Cerebellar nuclear complex (tissue), 1 donor: ENCODE measurements at places on chromosomes 3 and 15.

DNA sequence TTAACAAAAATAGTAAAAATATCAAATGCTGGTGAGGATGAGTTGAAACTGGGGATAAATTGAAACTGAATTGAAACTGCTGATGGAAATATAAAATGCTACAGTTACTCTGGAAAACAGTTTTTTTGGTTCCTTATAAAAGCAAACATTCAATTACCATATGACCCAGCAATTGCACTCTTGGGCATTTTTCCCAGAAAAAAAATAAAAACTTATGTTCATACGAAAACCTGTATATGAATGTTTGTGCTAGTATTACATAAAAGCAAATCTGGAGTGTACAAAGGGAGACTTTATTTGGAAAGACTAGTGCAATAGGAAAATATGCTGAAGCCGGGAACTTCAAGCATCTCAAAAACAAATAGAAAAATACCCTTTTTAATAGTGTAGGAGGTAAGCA is 857.9 kb upstream of the CADM2 start:
- no peak for DNase-seq

GRCh38 chr3:41237907-41238306 is 38.6 kb downstream of the CTNNB1 start:
- no peak for DNase-seq

DNA sequence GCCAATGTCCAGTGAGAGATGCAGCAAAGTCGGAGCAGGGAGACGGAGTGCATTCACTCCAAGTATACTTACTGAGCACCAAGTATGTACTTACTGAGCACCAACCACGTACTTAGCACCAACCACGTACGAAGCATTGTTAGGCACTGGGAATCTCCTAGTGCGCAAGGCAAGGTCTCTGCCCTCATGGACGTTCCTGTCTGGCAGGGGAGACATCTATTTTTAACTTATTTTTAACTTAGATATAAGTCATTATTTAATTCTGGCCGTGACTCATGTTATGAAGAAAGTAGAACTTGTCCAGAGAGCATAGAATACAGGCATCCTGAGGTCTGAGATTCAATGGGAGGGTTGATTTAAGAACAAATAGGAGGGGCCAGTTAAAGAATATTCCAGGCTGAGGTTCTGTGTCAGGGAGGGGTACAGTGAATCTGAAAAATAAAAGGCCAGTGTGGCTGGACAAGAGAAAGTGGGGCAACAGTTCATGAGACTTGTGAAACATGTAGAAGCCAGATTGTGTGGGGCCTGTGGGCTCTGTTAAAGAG is 9.3 kb upstream of the LRRC31 start:
- no peak for DNase-seq

GRCh38 chr3:39978308-39978707 is 168.9 kb downstream of the MYRIP start:
- DNase-seq: peak; percentile 59

GRCh38 chr3:123018683-123019082 is 8.9 kb downstream of the SEMA5B start:
- DNase-seq: no peak

DNA sequence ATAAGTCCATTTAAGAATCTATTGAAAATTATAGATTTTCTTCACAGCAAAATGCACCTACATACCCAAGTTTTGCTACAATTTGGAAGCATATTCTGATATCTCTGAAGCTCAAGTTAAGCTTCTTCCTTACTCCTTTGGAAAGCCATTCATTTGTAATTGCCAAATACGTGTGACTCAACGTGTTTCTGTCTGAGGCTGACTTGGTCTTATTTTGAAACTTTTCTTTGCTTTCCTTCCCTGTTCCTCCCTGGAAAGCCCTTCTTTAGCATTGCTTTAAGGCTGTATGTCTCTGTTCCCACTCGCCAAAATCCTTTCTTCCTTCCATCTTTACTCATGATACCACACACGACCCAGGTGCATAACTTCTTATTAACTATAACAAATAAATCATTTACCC is 232.0 kb downstream of the ZBBX start:
- DNase-seq: no peak

- no peak for DNase-seq
Observed at GRCh38 chr3:44016818-44017217, 224.9 kb upstream of the TOPAZ1 start.

GRCh38 chr3:112632596-112632995 is 8.3 kb downstream of the CCDC80 start:
- DNase-seq: no peak

DNA sequence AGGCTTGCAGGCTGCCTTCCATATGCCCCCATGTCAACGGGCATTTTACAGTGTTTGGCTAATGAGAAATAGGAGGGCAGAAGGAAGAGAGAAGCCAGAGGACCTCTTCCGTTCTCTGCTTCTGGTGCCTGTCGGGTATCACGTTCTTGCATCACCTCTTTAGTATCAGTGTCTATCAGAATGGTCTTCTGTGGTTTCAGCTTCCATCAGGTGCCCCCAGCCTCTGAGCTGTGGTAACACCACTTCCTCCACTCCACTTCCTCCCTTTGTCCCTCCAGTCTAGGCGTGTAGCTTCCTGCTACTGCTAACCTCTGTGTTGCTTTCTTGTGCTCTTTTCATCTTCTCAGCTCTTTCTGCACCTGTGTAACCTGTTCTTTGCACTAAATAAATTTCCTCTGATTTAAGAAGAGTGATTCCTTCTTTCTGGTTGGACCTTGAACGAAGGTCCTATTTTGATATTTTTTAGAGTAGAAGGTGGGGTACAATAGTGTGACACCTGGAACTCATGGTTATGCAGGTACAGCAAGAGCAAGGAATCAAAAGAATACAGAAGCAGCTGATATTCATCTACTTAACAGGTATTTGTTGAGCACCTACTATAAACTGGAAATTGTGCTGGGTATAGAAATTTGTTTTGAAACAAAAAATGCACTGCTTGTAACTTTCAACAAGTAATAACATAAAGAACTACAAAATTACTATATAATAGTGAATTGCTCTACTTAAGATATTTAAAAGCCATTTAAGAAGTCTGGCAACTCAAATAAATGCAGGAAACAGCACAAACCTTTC is 27.4 kb upstream of the FOXB1 start:
- no peak for DNase-seq

DNA sequence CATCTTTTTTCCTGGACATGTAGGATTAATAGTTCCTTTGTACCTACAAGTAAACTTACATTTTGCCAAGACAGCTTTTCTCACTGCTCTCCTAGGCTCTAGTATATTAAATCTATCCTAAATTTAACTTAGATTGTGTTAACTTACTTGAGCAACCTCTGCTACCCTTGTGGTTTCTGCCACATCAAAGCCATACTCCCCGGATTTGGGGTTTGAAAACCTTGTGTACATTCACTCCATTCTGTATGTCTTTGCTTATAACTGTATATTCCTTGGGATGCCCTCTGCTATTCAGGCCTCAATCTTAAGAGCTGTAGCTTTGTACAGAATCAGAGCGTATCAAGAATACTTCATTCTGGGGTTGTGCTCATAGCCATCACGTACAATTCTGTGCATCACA is 60.4 kb downstream of the ARIH1 start:
- DNase-seq: no peak

GRCh38 chr3:196662033-196662432 is 22.5 kb downstream of the NRROS start:
- no peak for DNase-seq

DNA sequence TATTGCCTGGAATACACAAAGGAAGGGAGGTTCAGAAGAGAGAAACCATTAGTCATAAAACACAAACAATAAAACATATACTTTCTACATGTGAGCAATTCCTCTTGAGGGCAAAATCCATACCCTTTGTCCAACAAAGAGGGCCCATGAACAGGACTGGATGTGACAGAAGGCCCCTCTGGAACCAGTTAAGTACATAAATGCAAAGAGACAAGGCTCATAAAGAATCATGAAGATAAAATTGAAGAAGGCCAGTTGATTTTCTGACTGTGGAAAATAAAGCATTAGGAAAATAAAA is 58.3 kb upstream of the CPOX start:
- DNase-seq: no peak

- no peak for DNase-seq
Observed at GRCh38 chr15:71295603-71296314, 180.5 kb downstream of the THSD4 start.

DNA sequence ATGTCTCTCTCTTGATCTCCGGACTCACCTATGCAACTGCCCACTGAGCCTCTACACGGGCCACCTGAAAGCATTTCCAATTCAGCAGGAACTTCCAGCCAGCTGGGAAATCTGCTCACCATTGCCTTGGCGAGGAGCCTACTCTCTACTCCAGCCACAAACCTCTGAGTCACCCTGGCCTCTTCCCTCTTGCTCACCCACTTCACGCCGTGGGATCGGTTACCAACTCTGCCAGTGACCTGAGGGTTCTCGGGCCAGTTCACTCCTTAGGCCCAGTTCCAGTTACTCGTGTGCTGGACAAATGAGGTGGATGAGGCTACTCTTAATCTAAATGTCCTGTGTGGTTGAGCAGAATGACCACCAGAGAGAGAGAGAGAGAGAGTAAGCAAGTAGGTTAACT is 70.1 kb downstream of the CEMIP start:
- no peak for DNase-seq

GRCh38 chr3:29226706-29227105 is 54.2 kb upstream of the RBMS3 start:
- no peak for DNase-seq

DNA sequence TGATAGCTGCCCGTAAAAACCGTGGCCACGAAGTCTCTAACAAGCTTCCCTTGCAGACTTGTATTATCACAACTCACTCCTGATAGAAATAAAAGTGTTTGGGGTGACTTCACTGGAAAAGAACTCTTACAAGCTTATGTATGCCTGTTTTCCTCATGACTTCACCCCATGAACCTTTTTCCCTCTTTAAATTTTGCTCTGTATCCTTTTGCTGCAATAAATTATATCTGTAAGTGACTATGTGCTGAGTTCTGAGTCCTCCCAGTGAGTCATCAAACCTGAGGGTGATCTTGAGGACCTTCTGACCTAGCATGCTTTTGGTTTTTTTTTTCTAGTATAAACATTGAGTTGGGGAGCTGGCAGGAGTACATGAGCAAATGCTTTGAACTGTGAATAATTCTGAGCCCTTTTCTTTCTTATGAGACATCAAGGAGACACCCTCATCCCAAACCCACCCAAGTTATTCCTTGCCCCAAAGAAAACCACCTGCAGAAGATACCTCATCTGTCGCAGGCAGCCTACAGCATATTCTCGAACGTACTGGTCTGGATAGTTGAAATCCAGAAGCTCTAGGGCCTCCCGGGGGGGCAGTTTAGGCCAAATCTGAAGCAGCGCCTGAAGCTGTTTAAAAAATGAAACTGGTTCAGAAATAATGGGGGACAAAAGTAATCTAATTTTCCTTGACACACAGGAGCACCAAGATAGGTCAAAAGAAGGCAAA is 85.9 kb downstream of the FAIM start:
- DNase-seq: no peak

DNA sequence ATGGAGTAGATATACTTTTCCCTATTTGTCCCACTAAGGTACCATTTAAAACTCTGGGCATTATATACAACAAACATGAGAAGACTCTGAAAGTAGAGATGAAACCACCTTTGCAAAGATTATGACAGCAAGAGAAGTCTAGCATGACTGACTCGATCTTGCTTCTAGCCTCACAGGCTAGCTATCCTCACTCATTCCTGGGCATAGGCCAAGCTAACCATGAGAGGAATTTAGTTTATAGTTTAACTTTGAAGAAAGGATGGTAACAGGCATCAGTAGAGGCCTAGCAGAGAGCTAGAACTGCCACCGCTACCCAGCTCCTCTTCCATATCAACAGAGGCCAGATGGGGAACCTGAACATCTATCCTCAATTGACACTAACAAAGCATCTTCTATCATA is 63.5 kb upstream of the FSIP1 start:
- DNase-seq: no peak

- DNase-seq: no peak
Observed at GRCh38 chr15:48493084-48493762, 152.3 kb downstream of the FBN1 start.
